ENCODE measurements at places on chromosomes 1 and 21. TPM values are rescaled to one million over a fixed set of nuclear protein-coding genes. Genes with fewer than 3 reads are reported as not detected.

DCLRE1B gene
- total RNA-seq: 6.2 TPM

LAPTM5 gene
- total RNA-seq: 130 TPM

ARHGEF11 gene
- total RNA-seq: 31.1 TPM

FCER1G gene
- 40.3 TPM for total RNA-seq

TNNT2 gene
- 2.6 TPM for total RNA-seq

C1orf115 gene
- total RNA-seq: 38.1 TPM

PRDX6 gene
- 250 TPM for total RNA-seq

AKNAD1 gene
- total RNA-seq: 2.3 TPM
